ENCODE measurements at places on chromosomes 5 and 9.

- DNase-seq = no peak
Measured at GRCh38 chr5:83924171-83924570, 203.5 kb upstream of the HAPLN1 start.

DNA sequence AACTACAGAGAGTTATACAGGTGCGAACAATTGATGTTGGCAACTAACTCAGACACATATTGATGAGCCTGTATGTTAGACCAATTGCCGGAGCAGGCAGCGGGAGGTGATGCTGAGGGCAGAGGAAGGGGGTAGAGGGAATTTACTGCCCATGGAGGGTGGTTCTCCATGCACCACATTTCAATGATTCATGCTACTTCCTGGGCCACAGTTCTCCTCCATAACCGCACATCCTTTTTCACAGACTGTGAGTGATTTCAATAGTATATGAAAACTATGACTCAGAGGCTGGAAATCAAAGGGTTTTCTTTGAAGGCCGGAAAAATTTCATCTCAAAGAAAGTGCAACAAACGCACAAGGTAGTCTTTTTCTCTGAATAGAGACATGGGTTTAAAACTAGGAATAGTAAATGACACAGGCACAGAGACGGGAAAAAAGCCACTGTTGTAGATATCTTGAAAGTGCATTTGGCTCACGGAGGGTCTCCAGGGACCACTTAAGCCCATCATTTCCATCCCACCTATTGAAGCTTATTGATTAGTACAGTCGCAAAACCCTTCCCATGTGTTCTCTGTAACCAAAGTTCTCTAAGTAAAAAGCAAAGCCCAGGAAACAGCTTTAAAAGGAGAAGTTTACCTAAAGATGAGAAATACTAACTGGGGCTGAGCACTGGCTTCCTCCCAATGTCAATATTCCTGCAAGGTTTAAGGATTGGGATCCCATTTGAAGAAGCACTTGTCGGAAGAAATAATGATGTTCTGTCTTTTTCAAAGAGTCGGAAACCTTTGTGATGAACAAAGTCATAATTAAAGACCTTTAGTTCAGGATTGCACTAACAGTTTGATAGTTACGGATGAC, 28.0 kb upstream of the ADAM19 start:
- DNase-seq = no peak

DNA sequence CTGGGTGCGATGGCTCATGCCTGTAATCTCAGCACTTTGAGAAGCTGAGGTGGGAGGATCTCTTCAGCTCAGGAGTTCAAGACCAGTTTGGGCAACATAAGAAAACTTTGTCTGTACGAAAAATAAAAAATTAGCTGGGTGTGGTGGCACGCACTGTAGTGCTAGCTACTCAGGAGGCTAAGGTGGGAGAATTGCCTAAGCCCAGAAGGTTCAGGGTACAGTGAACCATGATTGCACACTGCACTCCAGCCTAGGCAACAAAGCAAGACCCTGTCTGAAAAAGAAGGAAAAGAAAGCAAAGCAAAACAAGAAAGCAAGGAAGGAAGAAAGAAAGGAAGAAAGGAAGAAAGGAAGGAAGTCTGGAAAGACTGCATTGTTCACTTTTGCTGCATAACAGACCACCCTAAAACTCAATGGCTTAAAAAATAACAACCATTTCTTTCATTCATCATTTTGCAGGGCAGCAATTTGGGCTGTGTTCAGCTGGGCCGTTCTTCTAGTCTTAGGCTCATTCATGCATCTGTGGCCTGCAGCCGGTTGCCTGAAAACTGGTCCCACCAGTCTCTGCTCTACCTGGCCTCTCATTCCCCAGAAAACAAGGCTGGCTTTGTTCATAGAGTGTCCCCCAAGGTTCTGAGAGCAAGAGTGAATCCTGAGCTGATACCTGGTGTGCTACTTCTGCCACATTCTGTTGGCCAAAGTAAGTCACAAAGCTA, 82.4 kb upstream of the MIER3 start:
- DNase-seq = no peak

GRCh38 chr5:126031989-126032716, 391.1 kb upstream of the GRAMD2B start:
- DNase-seq = peak; percentile 6

GRCh38 chr5:131794586-131794985, 2.2 kb downstream of the FNIP1 start:
- DNase-seq = no peak

DNA sequence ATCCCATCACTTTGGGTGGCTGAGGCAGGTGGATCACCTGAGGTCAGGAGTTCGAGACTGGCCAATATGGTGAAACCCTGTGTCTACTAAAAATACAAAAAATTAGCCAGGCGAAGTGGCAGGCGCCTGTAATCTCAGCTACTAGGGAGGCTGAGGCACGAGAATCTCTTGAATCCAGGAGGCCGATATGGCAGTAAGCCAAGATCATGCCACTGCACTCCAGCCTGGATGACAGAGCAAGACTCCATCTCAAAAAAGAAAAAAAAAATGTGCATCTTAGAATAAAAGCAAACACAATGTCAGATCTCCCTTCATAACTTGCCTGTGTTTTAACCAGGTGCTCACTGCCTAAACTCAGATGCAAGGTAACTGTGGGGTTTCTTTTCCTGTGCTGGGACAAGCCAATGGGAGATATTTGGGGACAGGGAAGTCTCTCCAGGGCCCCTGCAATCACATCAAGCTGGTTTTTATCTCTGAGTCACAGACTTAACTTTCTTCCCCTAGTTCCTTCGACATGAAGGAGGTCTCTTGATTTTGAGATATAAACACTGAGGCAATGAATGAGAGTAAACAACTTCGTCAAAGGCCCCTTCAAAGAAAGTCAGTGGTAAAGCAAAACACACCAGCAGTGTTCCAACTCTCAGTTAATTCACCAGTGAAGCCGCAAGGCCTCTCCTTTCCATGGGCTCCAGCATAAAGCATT, 99.1 kb downstream of the SNX18 start:
- no peak for DNase-seq

GRCh38 chr5:148163345-148163744, 5.0 kb upstream of the SPINK14 start:
- no peak for DNase-seq

DNA sequence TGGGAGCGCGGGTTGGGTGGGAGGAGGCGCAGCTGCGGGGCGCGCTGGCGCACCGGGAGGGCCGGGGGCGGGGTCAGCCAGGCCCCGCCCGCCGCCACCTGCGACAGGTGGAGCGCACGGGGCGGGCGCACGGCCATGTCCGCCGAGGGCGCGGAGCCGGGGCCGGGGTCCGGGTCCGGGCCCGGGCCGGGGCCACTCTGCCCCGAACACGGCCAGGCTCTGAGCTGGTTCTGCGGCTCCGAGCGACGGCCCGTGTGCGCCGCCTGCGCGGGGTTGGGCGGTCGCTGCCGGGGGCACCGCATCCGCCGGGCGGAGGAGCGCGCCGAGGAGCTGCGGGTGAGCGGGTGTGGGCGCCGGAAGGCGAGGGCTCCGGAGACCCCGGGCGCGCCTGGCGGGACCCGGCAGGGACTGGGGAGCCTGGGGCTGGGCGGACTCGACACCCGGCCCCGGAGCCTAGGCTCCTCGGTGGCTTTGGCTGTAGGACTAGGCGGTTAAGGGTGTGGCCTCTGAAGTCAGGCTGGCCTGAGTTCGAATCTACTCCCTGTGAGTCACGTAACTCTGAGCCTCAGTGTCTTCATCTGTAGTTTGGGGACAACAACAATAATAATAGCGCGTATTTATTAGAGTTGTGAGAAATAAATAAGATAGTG, at the start of gene BSPRY:
TSS of gene BSPRY (plus strand) at position 97 of the 650 bp plus-strand sequence. CDS start at position 136, 39 bp downstream.
- DNase-seq = peak; percentile 41

DNA sequence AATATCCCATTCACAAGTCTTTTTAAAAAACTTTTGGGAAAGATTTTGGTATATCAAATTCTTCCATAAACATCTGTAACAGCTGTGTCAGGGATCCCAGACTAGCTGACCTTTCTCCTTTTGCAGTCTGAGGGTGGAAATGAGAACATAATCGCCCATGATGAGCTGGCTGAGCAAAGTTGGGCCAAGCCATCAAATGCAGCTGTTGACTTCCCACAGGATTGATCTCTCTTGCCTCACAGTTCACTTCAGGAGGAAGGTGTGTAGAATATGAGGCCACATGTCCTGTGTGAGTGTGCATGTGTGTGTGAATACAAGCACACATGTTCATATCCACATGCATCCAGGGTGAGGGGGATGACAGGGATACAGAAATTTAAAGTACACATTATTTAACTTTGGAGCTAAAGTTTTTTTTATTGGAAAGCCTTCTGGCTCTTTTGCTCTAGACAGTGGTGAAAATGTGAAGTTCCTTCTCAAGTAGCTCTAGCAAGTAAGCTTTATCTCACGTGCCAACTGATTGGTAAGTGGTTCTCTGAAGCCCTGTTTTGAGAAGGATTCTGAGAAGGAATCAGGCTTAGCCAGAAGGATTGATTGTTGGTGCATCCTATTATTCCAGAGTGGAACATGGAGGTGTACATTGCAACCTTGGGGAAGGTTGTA, 468.8 kb upstream of the DMAC1 start:
- DNase-seq = no peak

GRCh38 chr5:136089791-136090190, 42.9 kb upstream of the SMAD5 start:
- DNase-seq = no peak

- no peak for DNase-seq
Measured at GRCh38 chr5:33984671-33985124, at the start of gene SLC45A2. SLC45A2 (minus strand) TSS chr5:33984693; CDS start chr5:33984583, 110 bp downstream.

- no peak for DNase-seq
Measured at GRCh38 chr9:79346350-79347020, 225.3 kb upstream of the TLE4 start.

DNA sequence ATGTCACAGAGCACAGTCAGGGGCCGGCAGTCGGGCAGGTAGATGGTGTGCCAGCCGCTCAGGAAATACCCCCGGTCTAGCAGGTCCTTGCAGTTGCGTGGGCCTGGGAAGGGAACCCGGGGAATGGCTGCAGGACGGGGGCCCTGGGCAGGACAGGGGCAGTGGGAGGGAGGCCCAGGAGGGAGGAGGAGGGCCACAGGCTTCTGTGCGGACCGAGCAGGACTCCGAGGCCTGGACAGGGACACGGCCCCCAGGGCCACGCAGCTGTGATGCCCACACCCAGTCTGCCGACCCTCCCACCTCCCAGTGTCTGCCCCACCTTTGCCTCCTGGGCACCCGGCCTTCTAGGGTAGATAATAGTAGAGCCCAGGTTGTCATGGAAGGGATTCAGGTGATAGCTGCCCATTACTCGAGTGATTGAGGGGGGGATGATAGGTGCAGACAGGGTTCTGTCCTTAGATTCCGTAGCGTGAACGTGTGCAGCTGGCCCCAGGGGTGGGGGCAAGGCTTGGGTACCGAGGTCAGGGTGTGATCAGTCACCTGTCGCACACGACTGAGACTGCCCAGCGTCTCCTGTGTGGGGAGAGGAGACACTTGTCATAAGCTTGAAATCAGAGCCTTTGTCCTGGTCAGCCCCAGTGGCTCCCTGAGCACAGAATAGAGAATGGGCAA, 4.5 kb downstream of the FCN1 start:
- no peak for DNase-seq

DNA sequence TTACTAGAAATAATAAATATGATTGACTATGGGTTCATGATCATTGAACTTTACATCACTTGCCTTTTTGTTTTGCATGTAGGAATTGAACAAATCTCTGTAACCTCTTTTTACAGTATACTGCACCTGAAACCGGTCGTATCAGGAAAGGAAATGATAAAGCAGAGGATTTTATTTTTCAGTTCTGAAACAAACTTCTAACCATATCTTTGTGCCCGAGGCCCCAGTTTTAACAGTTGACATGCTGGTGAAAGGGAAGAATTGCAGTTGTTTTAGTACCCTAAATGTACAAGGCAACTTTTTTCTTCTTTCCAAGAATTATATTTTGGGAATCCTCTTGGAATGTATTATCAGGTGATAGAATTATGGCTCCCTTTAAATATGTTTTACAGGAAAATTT, 27.8 kb downstream of the TMEM38B start:
- DNase-seq = no peak

GRCh38 chr5:38347040-38347763, 88.8 kb downstream of the EGFLAM start:
- no peak for DNase-seq

DNA sequence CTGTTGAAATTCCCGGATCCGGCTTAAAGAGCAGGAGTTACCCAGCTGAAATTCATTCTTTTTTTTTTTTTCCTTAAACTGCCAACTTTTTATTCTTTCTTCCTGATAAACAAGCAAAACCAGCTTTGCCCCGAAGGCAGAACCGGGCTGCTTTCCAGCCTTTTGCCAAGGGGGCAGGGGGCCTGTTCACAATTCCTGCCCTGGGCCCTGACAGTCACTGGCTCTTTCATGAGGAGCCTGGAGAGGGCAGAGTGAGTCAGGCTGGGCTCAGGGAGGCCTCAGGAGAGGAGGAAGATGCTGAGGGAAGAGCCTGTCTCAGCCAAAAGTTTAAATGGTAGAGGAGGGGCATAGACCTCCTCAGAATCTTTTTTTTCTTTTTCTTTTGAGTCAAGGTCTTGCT, 4.8 kb downstream of the GLIPR2 start:
- DNase-seq = no peak

DNA sequence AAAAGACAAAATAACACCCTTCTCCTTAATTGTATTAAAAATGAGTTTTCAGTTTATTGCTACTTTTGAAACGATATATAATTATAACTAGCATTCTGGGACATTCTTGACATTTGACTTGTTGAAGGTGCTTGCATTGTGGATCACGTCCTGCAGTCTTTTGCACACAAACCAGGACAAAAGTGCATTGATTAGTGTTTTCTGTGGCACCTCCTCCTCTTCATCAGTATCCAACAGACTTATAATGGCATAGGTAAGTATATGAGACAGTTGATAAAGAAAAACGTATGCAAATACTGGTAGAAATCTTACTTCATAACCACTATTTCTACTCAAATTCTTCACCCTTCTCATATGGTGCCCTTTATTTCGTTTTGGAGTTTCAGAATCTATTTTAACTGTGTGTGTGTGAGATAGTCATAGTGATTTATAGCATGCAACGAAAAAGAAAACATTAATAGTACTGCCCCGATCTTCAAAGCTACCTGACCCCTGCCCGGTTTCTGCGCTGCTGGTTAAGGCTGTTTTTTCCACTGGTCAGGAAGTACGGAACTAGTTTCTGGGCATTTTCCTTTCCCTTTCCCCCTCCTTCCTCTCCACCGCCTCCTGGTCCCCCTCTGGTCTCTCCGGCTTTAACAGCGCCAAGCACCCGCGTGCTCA, 639 bp upstream of the RASA1 start:
- no peak for DNase-seq

DNA sequence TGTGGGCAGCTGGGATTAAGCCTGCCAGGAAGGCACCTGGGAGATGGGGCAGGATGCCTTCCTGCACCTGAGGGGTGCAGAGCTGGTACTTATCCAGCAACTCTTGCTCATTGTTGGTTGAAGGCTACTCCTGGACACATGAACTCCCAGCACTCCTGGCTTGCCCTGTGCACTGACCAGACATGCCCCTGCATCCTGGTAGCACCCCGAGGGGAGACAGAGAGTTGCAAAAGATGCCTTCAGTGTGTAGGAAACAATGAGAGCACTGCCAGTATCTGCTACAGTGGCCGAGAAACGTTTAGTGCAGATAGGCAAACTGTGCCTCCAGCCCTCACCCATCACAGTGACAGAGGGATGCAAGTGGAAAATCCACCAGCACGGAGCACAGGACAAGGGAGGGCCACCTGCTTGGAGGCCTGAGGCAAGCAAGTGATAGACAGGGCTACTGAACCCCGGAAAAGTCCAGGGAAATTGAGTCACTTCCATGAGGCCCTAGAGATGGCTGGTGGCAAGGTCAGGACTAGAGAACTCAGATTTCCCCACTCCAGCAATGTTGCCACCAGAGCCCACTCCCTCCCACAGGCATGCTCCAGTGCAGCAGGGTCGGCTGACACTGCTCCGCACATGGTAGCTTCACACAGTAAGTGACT, 171.1 kb downstream of the FSTL4 start:
- no peak for DNase-seq

GRCh38 chr5:99019254-99019653, 90.4 kb upstream of the CHD1 start:
- no peak for DNase-seq
